Mesothelial cell of epicardium (in vitro differentiated cells): ENCODE measurements at places on chromosomes 7 and 10. TPM values are rescaled to one million over a fixed set of nuclear protein-coding genes. Genes with fewer than 3 reads are reported as not detected.
A peak's percentile ranks its signal among the peaks of the same experiment; 100 is the strongest.

The CYP2C8 gene
- total RNA-seq: 5.0 to 5.8 TPM (median 5.3 TPM) in 3 replicates

The SLC26A3 gene
- total RNA-seq: not detected in 3 replicates

The CDC14C gene
- total RNA-seq: 0.07 to 0.11 TPM in 2 of 3 replicates, not detected in the other

The ELN gene
- 32.9 to 37.4 TPM (median 33.2 TPM) in 3 replicates for total RNA-seq

DNA sequence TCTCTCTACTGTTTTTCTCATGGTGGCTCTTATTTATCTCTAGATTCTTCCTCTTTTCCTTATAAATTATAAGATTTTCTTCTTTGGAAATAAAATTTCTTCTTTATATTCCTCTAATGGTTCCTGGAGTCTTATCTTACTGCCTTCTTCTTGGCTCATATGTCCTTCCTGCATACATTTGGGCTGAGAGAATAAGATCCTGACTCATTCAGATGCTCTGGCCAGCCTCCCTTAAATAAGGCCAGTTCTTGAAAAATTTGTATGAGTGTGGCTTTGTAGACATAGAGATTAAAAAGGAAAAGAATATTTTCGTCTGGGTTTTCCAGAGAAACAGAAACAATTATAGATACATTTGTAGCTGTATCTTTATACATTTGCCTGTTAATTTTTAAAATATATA lies 411.3 kb downstream of the KIF20B start:
- H3K4me3 ChIP-seq: no peak overlapping the region
- no peaks in the 10 kb centered on the region for H3K4me1 ChIP-seq
- no peak overlapping the region for H3K27ac ChIP-seq
- no peak for DNase-seq

DNA sequence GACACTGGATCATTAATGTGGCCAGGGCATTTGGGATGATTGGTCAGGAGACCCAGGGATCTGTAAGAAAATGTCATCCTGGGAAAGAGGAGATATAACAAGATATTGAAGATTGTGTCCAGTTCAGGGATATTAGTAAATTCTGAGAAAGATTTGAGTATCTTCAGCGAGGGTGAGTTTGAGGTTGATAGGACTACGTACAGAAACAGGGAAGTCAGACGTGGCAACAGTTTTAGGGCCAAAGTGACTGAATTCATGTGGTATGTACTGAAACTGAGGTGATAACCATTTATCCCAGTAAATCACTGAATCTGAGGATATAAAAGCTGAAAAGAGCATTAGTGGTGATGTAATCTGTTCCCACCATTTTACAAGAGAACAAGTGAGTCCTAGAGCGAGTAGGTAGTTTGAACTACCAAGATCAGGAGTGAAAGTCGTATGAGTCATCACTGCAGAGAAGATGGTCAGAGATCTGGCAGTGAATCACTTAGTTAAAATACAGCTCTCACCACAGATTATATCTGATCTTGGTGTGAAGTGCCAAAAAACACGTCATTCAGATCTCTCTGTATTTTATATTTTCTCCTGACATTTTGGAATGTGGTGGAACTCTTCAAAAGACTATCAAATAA lies 220.5 kb downstream of the CDK14 start:
- no peaks in the 10 kb centered on the region for H3K27me3 ChIP-seq
- H3K4me3 ChIP-seq: no peak overlapping the region
- peaks cover 11% of the 10 kb centered on the region for H3K4me1 ChIP-seq
- peaks cover 3% of the 10 kb centered on the region for H3K36me3 ChIP-seq
- H3K27ac ChIP-seq: peak overlapping the region; percentile 9
- DNase-seq: no peak

- H3K27me3 ChIP-seq: no peaks in the 10 kb centered on the region
- peaks cover 5% of the 10 kb centered on the region for H3K4me1 ChIP-seq
- DNase-seq: no peak
- H3K4me3 ChIP-seq: no peak overlapping the region
- peaks cover 51% of the 10 kb centered on the region for H3K36me3 ChIP-seq
- no peak overlapping the region for H3K27ac ChIP-seq
Observed at GRCh38 chr10:1102831-1103230, 46.6 kb downstream of the WDR37 start.

- no peak overlapping the region for H3K4me3 ChIP-seq
- peaks cover 11% of the 10 kb centered on the region for H3K4me1 ChIP-seq
- no peak for DNase-seq
- H3K27ac ChIP-seq: no peak overlapping the region
- H3K27me3 ChIP-seq: no peaks in the 10 kb centered on the region
Observed at GRCh38 chr7:26179826-26180497, 20.6 kb downstream of the HNRNPA2B1 start.

- H3K4me3 ChIP-seq: no peak overlapping the region
- no peaks in the 10 kb centered on the region for H3K4me1 ChIP-seq
- H3K36me3 ChIP-seq: no peaks in the 10 kb centered on the region
Observed at GRCh38 chr7:132713893-132714292, 137.6 kb upstream of the PLXNA4 start.
